CD4-positive, alpha-beta T cell treated with Interleukin-4 for 4 hours (primary cell): ENCODE measurements at places on chromosomes 1 and 21.
A peak's percentile ranks its signal among the peaks of the same experiment; 100 is the strongest.

GRCh38 chr1:2854151-2854550 lies 52.7 kb upstream of the TTC34 start:
- no peak for DNase-seq

DNA sequence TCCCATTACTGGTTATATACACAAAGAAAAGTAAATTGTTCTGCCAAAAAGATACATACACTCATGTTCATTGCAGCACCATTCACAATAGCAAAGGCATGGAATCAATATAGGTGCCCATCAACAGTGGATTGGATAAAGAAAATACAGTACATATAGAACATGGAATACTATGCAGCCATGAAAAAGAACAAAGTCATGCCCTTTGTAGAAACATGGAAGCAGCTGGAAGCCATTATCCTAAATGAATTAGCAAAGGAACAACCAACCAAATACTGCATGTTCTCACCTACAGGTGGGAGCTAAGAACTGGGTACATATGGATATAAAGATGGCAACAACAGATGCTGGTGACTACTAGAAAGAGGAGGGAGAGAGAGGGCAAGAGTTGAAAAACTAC lies 132.6 kb downstream of the PLD5 start:
- no peak for DNase-seq

- no peak for DNase-seq
These were observed 622 bp upstream of the IL6R start for GRCh38 chr1:154404511-154404931.

GRCh38 chr21:44892095-44892494 lies 18.6 kb upstream of the PTTG1IP start:
- no peak for DNase-seq

DNA sequence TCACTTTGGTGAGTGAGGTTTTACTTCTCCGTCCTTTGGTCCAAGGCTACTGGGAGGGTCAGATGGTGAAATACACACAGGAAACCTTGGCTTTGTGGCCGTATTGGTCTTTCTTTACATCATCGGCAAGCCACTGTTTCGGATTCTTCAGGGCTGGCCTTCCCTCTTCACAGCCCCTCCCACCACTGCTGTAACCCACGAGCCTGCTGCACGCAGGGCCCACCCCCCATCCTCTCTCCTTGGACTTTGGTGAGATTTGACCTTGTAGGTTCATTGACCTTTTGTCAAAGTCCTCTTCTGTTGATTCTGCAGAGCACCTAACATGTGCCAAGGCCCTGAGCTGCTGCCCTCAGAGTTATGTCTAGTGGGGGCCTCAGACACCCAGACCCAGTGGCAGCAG lies 328.6 kb downstream of the CAMTA1 start:
- no peak for DNase-seq

DNA sequence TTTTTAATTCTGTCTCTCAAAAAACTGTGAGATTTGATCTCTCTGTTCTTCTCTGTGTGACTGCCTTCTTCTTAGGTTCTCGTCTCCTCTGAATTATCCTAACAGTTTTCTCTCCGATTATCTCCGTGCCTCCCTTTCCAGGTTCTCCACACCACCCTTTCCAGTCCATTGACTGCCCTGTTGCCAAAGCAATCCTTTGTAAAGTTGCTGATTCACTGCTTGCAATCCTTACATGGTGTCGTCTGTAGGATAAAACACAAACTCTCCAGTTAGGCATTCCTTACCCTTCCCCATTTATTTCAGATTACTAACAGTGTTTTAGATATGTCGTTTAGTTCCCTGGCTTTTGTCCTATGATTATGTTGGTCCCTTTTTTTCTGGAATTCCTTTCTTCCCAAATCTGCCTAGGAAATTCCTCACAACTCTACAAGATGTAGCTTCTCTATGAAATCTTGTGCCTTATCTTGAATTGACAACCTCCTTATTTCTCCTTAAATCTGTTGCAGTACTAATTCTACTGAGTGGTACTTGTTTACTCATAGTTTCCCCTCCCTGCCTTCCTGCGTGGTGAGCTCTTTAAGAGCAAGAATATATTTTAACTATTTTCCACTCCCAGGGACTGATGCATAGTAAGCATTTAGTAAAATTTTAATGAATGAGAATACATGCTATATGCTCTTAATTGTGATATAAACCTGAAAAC lies 22.3 kb downstream of the RCOR3 start:
- DNase-seq: no peak

DNA sequence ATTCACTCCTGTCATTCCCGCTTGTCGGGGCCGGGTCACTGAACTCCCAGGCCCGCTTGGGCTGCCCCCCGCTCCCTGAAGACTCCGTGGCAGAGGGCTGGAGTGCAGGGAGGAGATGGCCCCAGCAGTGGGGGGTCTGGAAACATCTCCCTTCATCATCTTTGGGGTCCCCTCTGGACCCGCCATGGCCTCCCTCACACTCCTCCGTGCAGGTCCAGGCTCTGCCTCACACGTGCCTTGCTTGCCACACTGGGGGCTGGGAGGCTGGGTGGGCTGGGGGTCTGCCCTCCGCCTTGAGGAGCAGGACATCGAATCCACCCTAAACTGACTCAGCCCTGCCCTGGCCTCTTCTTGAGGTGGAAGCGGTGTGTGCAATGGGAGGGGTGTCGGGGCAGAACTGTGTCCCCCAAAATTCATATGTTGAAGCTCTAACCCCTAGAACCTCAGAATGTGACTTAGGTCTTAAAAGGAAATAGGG lies 35.2 kb downstream of the POFUT2 start:
- no peak for DNase-seq

DNA sequence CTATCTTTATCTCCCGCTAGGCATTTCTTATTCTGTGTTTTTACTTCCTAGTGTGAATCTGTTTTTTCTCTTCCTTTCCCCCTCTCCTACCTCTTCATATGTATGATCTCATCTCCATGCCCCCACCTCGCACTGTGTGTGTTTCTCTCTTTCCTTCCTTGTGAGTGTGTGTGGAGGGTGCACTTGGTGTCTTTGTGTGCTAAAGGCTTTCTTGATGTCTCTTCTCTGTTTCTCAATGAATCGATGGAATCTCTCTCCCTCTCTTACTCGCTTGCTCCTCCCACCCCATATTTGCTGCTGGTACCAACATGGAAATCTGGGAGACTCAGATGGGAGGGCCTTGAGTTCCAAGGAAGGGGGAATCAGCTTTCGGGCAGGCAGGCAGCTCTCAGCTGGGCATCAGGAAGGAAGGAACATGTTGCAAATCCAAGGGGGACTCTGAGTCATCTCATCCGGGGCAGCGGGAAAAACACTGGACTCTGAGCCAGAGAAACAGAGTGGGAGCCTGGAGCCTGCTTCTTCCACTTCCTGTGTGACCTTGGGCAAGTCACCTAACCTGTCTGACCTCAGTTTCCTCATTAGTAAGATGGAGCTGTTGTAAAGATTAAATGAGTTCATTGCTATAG lies 147.5 kb downstream of the PTPRU start:
- DNase-seq: no peak

GRCh38 chr1:99788896-99789295 lies 22.5 kb upstream of the FRRS1 start:
- DNase-seq: no peak

DNA sequence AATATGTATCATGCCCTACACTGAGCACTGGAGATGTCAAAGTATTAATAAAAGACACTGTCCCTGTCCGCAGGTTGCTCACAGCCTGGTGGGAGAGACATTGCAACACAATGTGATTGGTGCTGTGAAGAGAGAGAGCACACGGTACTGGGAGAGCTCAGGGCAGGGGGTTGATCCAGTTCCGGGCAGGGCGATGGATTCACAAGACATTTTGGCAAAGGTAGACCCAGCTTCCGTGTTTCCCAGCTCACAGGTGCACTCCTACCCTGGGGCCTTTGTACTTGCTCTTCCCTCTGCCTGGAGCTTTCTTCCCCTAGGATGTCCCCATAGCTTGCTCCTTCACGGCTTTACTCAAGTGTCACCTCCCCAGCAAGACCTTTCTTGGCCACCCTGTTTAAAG lies 1.4 kb downstream of the PLA2G5 start:
- DNase-seq: no peak

GRCh38 chr1:118323246-118323645 lies 138.2 kb upstream of the SPAG17 start:
- no peak for DNase-seq

DNA sequence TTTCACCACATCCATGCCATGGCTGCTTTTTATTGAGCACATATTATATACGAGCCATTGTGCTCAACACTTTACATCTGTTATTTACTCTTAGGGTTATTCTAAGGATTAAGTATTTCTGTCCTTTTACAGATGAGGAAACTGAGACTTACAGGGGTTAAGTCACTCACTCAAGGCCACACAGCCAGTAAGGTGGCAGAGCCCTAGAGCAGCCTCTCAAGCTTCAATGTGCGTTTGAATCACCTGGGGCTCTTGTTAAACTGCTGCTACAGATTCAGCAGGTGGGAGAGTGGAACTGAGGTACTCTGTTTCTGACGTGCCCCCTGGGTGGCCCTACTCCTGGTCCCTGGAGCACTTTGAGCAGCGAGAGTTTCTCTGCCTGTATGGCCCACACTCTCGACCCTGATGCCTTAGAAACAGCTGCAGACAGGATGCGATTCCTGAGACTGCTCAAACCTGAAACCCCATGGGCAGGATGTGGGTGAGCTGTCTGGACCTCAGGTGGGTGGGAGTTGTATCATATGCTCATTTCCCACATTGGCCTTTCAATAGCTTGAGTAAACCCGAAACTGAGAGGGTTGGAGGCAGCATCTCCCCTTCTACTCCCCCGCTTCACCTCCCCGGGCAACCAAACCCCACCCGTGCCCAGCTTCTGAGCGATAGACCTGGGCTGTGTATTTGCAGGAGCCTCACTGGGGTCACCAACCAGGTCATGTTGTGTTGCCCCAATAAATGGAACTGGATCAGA lies 59.3 kb downstream of the MAN1C1 start:
- peak; percentile 75 for DNase-seq

DNA sequence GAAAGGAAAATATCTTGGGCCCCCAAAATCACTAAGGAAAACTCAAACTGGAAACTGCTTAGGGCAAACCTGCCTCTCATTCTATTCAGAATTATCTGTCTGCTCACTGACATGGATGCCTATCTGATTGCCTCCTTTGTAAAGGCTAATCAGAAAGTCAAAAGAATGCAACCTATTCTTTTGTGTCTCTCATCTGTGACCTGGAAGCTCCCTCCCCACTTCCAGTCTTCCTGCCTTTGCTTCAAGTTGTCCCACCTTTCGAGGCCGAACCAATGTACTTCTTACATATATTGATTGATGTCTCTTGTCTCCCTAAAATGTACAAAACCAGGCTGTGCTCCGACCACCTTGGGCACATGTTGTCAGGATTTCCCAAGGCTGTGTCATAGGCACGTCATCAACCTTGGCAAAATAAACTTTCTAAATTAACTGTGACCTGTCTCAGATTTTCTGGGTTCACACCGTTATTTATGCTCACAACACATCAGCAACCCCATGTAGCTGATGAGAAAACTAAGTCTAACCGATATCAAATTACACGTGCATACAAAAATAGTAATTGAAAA lies 302.3 kb upstream of the NRIP1 start:
- no peak for DNase-seq

- DNase-seq: no peak
These were observed 294.6 kb downstream of the RPS6KC1 start for GRCh38 chr1:213345621-213346020.
